Lower leg skin (tissue), 4 donors: ENCODE measurements at places on chromosomes 6 and 20. TPM values are rescaled to one million over a fixed set of nuclear protein-coding genes. Genes with fewer than 3 reads are reported as not detected.

Gene TMEM151B
- not detected for total RNA-seq

Gene SOD2
- 203 TPM for total RNA-seq

Gene PBOV1
- not detected for total RNA-seq

Gene DEFB124
- not detected for total RNA-seq

Gene NKAPL
- total RNA-seq: 0.42 TPM

Gene BPIFA1
- total RNA-seq: not detected

Gene PSORS1C1
- 7.0 TPM for total RNA-seq

Gene ARFGEF3
- total RNA-seq: 10.9 TPM

Gene DDX43
- total RNA-seq: 0.93 TPM

Gene SLC22A23
- 43.4 TPM for total RNA-seq

Gene ZNF184
- 12.8 TPM for total RNA-seq

Gene TTK
- 1.4 TPM for total RNA-seq

Gene SAMD5
- 2.9 TPM for total RNA-seq

Gene ANKRD66
- total RNA-seq: not detected

Gene OOEP
- total RNA-seq: not detected

Gene SERAC1
- 9.2 TPM for total RNA-seq

Gene UTRN
- total RNA-seq: 88.7 TPM
